Thyroid gland (tissue), 4 donors: ENCODE measurements at places on chromosomes 16 and 17. TPM values are rescaled to one million over a fixed set of nuclear protein-coding genes. Genes with fewer than 3 reads are reported as not detected.

PRAC2 gene
- not detected for total RNA-seq

DNA sequence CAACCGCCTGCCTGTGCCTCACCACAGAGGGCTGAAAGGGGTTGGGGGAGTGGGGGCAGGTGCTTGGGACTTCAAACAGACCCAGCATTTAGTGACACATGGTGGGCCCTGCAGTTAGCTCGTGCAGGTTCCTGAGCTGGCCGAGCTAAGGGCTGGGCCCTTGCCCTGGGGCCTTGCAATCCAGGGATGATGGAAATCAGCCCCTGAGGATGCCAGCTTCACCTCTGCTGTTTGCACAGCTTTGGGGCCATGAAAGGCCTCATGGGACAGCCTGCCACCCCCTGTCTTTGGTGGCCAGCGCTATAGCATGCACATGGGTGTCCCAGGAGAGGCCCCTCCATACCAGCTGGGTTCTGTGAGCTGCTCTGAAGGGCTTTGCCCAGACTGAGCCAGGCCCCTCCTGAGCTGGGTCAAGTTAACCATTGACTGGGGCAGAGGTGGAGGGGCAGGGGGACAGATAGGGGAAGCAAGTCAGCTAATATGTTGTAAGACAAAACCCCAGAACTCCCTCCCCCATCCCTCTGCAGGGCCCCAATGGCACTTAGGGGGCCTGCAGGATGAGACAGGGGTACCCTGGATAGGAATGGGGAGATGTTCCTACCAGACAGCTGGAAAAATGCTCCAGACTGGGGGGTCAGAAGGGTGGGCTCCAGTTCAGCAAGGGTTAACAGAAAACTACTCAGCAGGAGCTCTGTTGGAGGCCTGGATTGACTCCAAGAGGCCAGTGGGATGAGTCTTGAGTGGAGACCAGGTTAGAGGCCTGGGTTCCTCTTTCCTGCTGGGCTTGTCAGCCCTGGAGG lies 692 bp downstream of the PRR15L start:
- H3K4me1 ChIP-seq: peaks cover 43% of the 10 kb centered on the region
- no peaks in the 10 kb centered on the region for H3K27me3 ChIP-seq
- peak overlapping the region; percentile 59 for H3K4me3 ChIP-seq
- peak; percentile 64 for DNase-seq
- peak overlapping the region; percentile 96 for H3K27ac ChIP-seq
- H3K36me3 ChIP-seq: peaks cover 3% of the 10 kb centered on the region

DNA sequence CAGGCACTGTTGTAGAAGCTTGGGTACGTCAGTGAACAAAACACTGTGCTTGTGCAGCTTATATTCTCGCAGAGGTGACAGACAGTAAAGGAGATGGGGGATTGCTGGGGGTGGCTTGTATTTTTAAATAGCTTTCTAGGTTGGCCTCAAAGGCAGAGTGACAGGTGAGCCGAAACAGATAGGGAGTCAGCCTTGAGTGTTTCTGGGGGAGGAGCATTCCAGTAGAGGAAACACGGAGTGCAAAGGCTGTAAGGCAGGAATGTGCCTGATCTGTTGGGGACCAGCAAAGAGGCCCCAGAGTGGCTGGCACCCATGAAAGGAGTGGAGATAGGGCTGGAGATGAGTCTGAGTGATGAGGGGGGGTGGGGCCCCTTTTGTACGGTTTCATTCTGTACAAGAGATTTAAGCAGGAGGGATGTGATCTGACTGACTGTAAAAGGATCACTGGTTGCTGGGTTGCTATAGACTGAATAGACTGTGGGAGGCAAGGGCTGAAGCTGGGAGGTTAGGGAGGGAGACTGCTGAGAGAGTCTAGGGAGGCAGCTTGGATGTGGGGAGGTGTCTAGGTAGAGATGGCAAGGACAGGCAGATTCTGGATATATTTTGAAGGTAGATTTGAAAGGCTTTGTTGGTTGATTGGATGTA lies 15.2 kb downstream of the NUP93 start:
- peak overlapping the region; percentile 90 for H3K27ac ChIP-seq
- H3K4me3 ChIP-seq: no peak overlapping the region
- H3K27me3 ChIP-seq: no peaks in the 10 kb centered on the region
- peaks cover 73% of the 10 kb centered on the region for H3K4me1 ChIP-seq
- no peaks in the 10 kb centered on the region for H3K36me3 ChIP-seq
- DNase-seq: peak; percentile 61

GRCh38 chr17:75876190-75876937 lies 2.0 kb downstream of the TRIM47 start:
- H3K4me1 ChIP-seq: peaks cover 58% of the 10 kb centered on the region
- peak; percentile 89 for DNase-seq
- H3K27ac ChIP-seq: peak overlapping the region; percentile 93
- H3K4me3 ChIP-seq: no peak overlapping the region
- peaks cover 6% of the 10 kb centered on the region for H3K36me3 ChIP-seq

FOXJ1 gene
- 5.5 TPM for total RNA-seq

- no peaks in the 10 kb centered on the region for H3K27me3 ChIP-seq
- no peak for DNase-seq
- no peak overlapping the region for H3K27ac ChIP-seq
- no peak overlapping the region for H3K4me3 ChIP-seq
- H3K4me1 ChIP-seq: no peaks in the 10 kb centered on the region
- no peaks in the 10 kb centered on the region for H3K36me3 ChIP-seq
These were observed 345.6 kb downstream of the CPPED1 start for GRCh38 chr16:12458051-12458450.

DNA sequence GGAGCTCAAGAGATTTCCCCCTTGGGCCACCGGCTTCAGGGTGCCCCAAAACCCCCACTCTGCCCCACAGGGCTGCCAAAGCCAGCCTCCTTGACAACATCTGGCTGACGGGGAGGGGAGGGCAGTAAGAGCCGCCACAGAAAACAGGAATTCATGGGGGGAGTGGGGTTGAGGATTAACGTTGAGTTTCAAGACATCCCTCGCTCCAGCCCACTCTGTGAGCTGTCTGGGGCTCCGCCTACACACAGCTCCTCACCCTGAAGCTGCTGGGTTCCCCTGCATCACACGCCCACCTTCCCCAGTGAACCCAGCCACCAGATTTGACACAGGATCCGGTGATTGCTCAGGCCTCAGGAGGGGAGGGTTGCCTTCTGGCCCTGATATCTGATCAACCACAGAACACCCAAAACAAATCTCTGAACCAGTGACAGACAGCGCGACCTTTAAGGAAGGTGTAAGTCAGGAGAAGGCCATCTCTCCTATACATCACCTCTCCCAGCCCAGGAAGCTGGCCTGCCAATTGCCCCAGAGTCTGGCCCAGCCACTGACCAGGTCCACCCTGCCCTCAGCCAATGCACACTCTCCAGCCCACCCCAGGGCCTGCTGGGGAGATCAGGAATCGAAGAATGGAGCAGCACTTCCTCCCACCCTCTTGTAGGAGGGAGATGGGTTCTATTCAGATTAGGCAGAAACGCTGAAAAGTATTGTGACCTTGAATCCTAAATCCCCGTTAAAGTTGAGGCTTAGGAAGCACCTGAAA lies 132.1 kb downstream of the CLEC16A start:
- peak overlapping the region; percentile 85 for H3K27ac ChIP-seq
- no peaks in the 10 kb centered on the region for H3K27me3 ChIP-seq
- H3K4me1 ChIP-seq: peaks cover 50% of the 10 kb centered on the region
- no peak overlapping the region for H3K4me3 ChIP-seq
- DNase-seq: no peak

DNA sequence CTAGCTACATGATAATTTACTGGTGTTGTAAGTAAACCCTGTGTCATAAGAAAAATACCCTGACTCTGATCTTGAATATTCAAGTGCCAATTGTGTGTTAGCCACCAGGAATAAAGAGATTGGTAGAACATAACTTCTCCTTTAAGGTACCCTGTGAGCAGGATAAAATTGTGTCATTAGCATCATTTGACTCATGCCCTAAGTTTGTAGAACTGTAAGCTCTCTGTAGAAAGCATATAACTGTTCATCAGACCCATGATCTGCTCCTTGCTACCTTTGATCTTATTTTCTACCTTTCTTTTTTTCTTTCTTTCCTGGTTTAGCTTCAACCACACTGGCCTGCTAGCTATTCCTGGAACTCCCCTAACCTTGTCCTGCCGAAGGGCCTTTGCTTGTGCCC lies 35.8 kb downstream of the PTRH2 start:
- no peaks in the 10 kb centered on the region for H3K27me3 ChIP-seq
- H3K4me1 ChIP-seq: peaks cover 49% of the 10 kb centered on the region
- no peak overlapping the region for H3K4me3 ChIP-seq
- H3K36me3 ChIP-seq: peaks cover 37% of the 10 kb centered on the region

GRCh38 chr16:29820730-29821642 lies 724 bp downstream of the MVP start:
- peak overlapping the region; percentile 89 for H3K27ac ChIP-seq
- H3K4me3 ChIP-seq: peak overlapping the region; percentile 60
- DNase-seq: peak; percentile 70
- H3K27me3 ChIP-seq: no peaks in the 10 kb centered on the region
- peaks cover 79% of the 10 kb centered on the region for H3K4me1 ChIP-seq

PNMT gene
- not detected for total RNA-seq

EFNB3 gene
- 0.33 TPM for total RNA-seq

GRCh38 chr16:8589057-8589899 lies 1.0 kb downstream of the TMEM114 start:
- peaks cover 12% of the 10 kb centered on the region for H3K27me3 ChIP-seq
- no peaks in the 10 kb centered on the region for H3K36me3 ChIP-seq
- H3K4me1 ChIP-seq: peaks cover 7% of the 10 kb centered on the region
- no peak overlapping the region for H3K4me3 ChIP-seq
- no peak for DNase-seq

PIRT gene
- not detected for total RNA-seq

HOXB5 gene
- 0.11 TPM for total RNA-seq

GRCh38 chr17:10635290-10635689 lies 21.8 kb downstream of the MYH3 start:
- peaks cover 10% of the 10 kb centered on the region for H3K36me3 ChIP-seq
- DNase-seq: no peak
- H3K4me3 ChIP-seq: no peak overlapping the region
- no peaks in the 10 kb centered on the region for H3K27me3 ChIP-seq
- no peak overlapping the region for H3K27ac ChIP-seq

DNA sequence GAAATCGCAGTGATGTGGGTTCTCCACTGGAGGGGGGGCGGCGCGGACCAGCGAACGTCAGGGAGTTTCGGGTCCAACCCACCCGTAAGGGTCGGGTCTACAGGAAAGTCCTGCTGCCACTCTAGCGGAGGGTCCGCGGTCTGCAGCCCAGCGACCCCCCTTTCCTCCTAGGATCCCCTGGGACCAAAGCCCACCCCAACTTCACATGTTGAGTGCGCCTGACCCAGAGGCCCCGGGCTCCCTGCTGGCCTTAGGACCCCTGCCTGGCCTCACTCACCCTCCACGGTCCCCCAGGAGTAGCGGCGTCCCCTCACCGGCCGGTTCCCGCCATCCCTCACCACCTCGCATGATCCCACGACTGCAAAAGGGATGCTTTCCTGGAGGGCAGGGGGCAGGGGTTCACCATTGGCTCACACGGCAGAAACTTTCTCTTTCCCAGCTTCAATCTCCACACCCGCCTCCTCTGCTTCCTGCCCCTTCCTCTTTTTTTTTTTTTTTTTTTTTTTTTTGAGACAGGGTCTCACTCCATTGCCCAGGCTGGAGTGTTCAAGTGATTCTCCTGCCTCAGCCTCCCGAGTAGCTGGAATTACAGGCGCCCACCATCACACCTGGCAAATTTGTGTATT lies 3.1 kb downstream of the SEPTIN1 start:
- peak overlapping the region; percentile 100 for H3K27ac ChIP-seq
- H3K4me1 ChIP-seq: peaks cover 15% of the 10 kb centered on the region
- H3K36me3 ChIP-seq: no peaks in the 10 kb centered on the region
- no peaks in the 10 kb centered on the region for H3K27me3 ChIP-seq
- no peak overlapping the region for H3K4me3 ChIP-seq
